ENCODE measurements at places on chromosomes 2 and 18.

- no peak for DNase-seq
Measured at GRCh38 chr18:38807915-38808314, 1242.3 kb upstream of the CELF4 start.

- no peak for DNase-seq
Measured at GRCh38 chr18:62521082-62521481, 1.7 kb upstream of the ZCCHC2 start.

- no peak for DNase-seq
Measured at GRCh38 chr2:55992455-55992854, 68.9 kb upstream of the EFEMP1 start.

DNA sequence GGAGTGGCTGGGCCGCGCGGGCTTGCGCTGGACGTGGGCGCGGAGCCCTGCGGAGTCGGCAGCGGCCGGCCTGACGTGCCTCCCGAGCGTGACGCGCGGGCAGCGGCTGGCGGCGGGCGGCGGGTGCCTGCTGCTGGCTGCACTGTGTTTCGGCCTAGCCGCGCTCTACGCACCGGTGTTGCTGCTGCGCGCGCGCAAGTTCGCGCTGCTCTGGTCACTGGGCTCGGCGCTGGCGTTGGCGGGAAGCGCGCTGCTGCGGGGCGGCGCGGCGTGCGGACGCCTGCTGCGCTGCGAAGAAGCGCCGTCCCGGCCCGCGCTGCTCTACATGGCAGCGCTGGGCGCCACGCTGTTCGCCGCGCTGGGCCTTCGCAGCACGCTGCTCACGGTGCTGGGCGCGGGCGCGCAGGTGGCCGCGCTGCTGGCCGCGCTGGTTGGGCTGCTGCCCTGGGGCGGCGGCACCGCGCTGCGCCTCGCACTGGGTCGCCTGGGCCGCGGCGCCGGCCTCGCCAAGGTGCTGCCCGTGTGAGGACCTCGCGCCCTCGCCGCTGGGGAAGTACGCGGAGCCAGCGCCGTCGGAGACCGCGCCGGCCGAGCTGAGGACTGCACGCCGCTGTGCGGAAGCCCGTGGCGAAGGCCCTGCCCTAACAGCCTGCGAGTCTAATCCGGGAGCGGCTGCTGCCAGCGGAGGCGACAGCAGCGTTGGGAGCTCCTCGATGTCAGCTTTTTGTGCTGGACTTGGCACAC lies 526 bp downstream of the SFT2D3 start:
- DNase-seq = peak; percentile 86

GRCh38 chr2:142815375-142815774 lies 62.1 kb upstream of the KYNU start:
- no peak for DNase-seq
